Effector memory CD4-positive, alpha-beta T cell (primary cell): ENCODE measurements at places on chromosomes 5 and 9.

GRCh38 chr5:74064225-74064624 is 438.2 kb downstream of the ARHGEF28 start:
- no peaks in the 10 kb centered on the region for H3K27me3 ChIP-seq
- no peak overlapping the region for H3K27ac ChIP-seq
- DNase-seq, result no peak
- H3K36me3 ChIP-seq, result no peaks in the 10 kb centered on the region

DNA sequence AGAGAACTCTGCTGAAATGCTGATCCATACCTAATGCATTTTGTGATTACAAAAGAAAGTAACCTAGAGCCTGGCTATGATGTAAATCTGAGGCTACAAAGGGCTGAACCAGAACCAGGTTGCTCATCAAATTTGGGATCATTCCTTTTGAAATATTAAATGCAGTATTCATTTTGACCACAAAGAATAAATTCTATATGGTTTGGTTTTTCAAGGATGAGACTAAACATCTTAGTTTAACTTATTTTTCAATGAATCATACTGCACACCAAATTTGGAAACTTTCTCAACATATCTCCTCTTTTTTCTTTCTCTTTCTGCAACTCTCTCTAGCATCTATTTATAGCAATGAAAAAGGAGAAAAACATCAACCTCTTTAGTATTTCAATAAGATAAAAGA is 46.5 kb downstream of the CEMIP2 start:
- no peaks in the 10 kb centered on the region for H3K4me1 ChIP-seq
- no peaks in the 10 kb centered on the region for H3K27me3 ChIP-seq
- H3K27ac ChIP-seq, result no peak overlapping the region
- H3K36me3 ChIP-seq, result peaks cover 46% of the 10 kb centered on the region
- no peak for DNase-seq

- peak; percentile 21 for DNase-seq
- no peak overlapping the region for H3K4me3 ChIP-seq
- no peak overlapping the region for H3K27ac ChIP-seq
Observed at GRCh38 chr5:390623-391491, 52.1 kb upstream of the EXOC3 start.

DNA sequence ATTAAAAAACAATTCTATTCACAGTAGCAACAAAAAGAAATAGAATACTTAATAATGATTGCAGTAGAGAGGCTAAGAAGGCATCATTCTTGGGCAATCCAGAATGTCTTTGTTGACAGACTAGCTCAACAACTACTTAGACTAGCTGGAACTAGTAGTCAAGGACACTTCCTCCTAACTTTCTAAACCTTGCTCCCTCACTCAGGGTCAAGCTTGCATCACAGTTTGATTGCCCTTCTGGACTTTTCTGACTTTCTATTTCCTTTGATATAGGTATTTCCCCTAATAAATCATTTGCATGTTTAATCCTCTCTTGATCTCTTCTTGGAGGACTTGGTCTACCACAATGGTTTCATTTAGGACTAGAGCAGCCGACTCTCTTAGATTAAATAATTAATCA is 1107.9 kb downstream of the PTPRD start:
- H3K4me1 ChIP-seq, result no peaks in the 10 kb centered on the region
- no peaks in the 10 kb centered on the region for H3K36me3 ChIP-seq
- no peak overlapping the region for H3K27ac ChIP-seq
- no peak for DNase-seq
- no peaks in the 10 kb centered on the region for H3K27me3 ChIP-seq

DNA sequence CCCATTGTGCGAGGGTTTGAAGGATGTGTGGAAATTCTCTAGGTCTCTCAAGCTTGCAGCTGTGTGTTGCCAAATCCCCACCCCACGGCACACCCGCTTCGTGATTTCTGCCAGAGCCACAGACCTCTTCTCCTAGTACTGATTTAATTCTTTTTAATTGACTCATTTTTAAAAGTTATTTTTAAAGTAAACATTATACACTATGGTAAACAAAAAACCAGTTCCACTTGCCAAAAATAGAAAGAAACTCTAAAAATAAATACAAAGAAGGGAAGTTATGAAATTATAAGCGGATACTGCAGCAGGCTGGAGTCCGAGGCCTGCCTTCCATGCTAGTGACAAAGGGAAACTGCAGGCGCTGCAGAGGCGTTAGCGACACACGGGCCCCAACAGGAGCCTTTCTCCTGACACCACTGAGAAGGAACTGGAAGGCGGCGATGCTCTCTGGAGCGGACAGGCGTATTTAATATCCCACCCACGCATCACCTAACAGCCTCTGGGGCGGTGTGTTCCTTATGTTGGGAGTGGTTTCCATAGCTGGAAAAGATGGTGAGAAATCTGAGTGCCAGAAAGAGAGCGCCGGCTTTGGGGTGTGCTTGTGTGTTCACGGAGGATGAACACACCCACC is 122.5 kb downstream of the COL23A1 start:
- no peaks in the 10 kb centered on the region for H3K4me1 ChIP-seq
- H3K36me3 ChIP-seq, result no peaks in the 10 kb centered on the region
- no peak overlapping the region for H3K4me3 ChIP-seq
- no peaks in the 10 kb centered on the region for H3K27me3 ChIP-seq

GRCh38 chr5:42855811-42856210 is 44.1 kb upstream of the SELENOP start:
- H3K36me3 ChIP-seq, result no peaks in the 10 kb centered on the region
- H3K4me1 ChIP-seq, result no peaks in the 10 kb centered on the region
- H3K4me3 ChIP-seq, result no peak overlapping the region
- no peaks in the 10 kb centered on the region for H3K27me3 ChIP-seq
- H3K27ac ChIP-seq, result no peak overlapping the region

DNA sequence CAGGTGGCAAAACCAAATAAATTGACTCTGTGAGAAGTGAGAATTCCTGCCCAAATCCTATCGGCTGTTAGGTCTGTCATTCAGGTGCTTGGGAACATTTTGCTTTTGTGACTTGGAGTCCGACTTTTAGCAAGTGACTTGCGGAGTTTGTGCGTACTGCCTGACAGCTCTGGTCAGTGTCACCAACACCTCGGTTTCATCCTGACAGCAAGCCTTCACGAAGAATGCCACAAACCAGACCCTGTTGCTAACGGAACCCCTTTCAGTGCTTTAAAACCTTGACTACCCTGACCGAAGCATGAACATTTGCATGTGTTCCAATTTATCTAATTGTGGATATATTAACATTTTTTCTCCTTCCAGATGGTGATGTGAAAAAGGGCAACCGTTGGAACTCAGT is 26.5 kb downstream of the LIX1 start:
- no peak overlapping the region for H3K4me3 ChIP-seq
- DNase-seq, result no peak
- H3K27ac ChIP-seq, result no peak overlapping the region
- no peaks in the 10 kb centered on the region for H3K27me3 ChIP-seq

DNA sequence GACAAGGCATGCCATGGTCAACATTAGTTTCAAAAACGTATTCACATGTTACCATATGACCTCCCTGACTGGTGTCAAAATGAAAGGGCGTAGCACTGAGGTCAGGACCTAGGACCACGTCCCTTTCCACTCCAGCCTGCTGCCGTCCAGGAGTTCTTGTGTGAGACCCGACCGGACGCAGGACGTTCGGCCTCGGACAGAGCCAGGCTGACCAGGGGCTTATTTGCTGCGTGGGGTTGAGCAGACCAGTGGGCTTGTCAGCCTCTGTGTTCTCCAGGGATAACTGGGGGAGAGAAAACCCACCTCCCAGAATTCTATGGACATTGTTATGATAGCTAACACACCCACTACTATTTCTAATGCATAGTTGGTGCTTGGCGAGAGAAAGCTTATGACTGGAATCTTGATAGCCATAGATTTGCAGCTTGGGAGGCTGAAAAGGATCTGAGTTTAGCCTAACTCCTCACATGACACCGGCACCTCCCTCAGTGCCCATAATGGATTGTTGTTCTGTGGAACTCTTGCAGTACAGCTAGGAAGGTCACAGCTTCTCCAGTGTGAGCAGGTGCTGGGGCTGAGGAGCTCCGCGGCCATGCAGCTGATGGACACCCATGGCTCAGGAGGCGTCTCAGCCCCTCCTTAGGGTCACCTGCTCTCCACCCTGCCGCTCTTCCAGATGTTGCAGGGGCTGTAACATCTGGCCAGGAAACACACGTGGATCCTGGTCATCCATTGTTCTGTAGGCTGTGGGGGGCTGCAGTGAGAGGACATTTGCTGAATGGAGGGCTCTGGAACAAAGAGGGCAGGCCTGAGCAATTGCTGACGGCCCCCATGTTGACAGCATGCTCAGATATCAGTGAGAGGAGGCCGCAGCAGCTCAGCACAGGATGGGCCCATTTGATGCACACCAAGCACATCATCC is 368.4 kb downstream of the IRX2 start:
- no peaks in the 10 kb centered on the region for H3K36me3 ChIP-seq
- DNase-seq, result no peak
- H3K27me3 ChIP-seq, result no peaks in the 10 kb centered on the region
- H3K4me3 ChIP-seq, result no peak overlapping the region

DNA sequence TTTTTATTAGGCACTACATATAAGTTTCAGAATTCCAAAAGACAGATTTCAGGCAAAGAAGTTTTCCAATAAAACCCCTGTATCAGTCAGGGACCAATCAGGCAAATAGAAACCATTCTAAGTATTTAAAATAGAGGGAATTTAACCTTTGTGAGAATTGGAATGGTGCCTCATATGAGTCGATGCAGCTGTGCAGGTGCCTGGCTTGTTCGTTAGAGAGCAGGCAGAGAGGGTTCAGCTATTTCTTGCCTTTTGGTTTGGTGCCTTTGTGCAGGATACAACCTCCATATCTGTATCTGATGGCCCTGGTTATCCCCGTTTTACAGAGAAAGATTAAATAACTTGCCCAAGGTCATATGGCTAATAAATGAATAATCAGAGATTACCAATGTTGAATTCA is 6.0 kb upstream of the DDX4 start:
- H3K27me3 ChIP-seq, result no peaks in the 10 kb centered on the region
- no peaks in the 10 kb centered on the region for H3K4me1 ChIP-seq
- no peaks in the 10 kb centered on the region for H3K36me3 ChIP-seq
- no peak overlapping the region for H3K4me3 ChIP-seq
- no peak for DNase-seq
- no peak overlapping the region for H3K27ac ChIP-seq

DNA sequence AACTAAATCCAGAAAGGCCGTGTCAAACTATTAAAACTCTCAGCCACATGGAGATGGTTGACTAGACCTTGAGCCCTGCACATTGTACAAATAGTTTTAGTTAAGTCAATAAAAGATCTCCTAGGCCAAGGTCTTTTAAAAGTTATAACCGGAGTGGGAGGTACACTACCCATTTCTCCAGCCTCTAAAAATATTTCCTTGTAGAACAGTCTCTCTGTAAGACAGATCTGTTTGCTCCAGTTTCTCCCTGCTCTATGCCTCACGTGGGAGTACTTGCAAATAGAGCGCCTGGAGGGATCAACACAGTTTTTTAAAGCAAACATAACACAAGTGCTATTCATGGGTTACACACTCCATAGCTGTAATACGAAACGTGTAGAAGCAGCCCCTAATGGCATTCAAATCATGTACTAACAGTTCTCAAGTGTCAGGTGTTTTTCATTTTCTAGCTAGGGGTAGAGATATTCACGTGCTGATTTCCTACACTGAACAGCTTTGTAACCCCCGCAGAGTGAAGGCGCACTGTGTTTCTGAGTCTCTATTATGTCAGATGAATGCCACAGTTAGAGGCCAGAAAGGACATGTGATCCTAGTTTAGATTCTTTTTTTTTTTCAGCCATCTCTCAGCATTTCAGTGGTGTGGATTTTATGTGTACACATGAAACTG is 703.4 kb upstream of the GRAMD2B start:
- no peaks in the 10 kb centered on the region for H3K4me1 ChIP-seq
- no peak overlapping the region for H3K27ac ChIP-seq
- no peak for DNase-seq
- H3K36me3 ChIP-seq, result no peaks in the 10 kb centered on the region
- H3K4me3 ChIP-seq, result no peak overlapping the region

DNA sequence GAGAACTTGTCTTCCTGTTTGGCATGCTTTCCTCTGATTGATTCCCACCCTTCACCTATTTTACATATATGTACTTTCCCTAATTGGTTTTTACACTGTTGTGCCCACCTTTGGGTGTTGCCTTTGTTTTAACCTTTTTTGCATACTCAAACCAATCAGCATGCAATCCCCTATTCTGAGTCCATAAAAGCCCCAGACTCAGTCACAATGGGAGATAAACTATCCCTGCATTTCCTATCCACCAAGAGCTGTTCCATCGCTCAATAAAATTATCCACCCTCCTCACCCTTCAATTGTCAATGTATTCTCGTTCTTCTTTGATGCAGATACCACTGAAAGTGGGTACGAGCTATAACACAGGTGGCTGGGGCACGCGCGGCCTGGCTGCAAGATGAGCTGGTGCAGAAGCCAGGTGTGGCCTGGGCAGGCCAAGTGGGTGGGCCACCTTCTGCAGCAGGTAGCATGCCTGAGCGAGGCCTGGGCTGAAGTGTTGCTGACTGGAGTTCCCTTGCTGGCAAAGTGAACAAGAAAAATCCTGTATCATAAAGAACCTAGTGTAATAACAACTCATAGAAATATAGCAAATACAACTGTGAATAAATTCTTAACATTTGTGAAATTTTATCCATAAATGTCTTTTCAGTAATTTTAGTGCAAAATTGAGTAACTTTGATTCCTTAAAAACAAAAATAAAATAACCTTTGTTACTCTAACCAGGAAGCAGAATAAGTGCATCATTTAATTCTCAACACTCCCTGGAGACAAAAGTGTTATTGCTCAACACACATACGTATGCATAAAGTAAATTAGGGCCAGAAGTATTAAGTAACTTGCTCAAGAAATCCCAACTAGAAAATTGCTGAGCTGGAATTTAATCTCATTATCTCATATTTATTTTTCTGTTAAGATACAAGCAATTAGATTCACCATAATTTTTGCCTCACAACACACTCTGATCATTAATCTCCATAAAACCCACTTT is 685.3 kb upstream of the EDIL3 start:
- no peak overlapping the region for H3K4me3 ChIP-seq
- DNase-seq, result no peak
- no peaks in the 10 kb centered on the region for H3K36me3 ChIP-seq
- no peaks in the 10 kb centered on the region for H3K27me3 ChIP-seq
- H3K27ac ChIP-seq, result no peak overlapping the region
- H3K4me1 ChIP-seq, result no peaks in the 10 kb centered on the region

DNA sequence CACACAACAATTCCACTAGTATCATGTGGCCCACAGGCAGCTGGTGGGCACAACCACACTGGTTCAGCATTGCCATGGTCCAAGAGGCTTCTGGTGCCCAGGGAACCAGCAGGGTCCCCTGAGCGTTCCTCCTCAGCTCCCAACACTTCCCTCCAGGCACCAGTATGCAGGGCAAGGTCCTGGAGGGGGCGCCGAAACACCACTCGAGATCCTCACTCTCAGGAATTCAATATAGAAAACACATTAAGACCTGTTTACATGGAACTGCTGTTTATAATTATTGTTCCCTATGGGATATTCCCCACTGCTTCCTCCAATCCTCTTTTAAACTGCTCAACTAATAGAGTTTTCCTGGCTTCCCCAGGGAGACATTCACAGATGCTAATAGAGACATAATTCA is 91.9 kb upstream of the GABRP start:
- no peak for DNase-seq
- no peak overlapping the region for H3K27ac ChIP-seq
- no peaks in the 10 kb centered on the region for H3K27me3 ChIP-seq
- H3K4me3 ChIP-seq, result no peak overlapping the region
- H3K4me1 ChIP-seq, result no peaks in the 10 kb centered on the region

- H3K27ac ChIP-seq, result no peak overlapping the region
- no peak overlapping the region for H3K4me3 ChIP-seq
- no peak for DNase-seq
Observed at GRCh38 chr5:2259494-2260107, 376.9 kb upstream of the IRX4 start.
